ENCODE measurements at places on chromosomes 7 and 10. TPM values are rescaled to one million over a fixed set of nuclear protein-coding genes. Genes with fewer than 3 reads are reported as not detected.

The VWDE gene
- total RNA-seq, result 3.1 TPM

The PLEKHS1 gene
- not detected for total RNA-seq

The ECHDC3 gene
- 10.3 TPM for total RNA-seq

The CTAGE4 gene
- 0.14 TPM for total RNA-seq

The SVIL gene
- 93.0 TPM for total RNA-seq

The CTAGE8 gene
- 7.2 TPM for total RNA-seq

The FAM131B gene
- 0.34 TPM for total RNA-seq

The PPP1R9A gene
- total RNA-seq, result 0.34 TPM

The GIMAP1 gene
- not detected for total RNA-seq

The OR2A12 gene
- total RNA-seq, result not detected

The AGR3 gene
- not detected for total RNA-seq

The ATRNL1 gene
- under 0.01 TPM for total RNA-seq

The KCNMA1 gene
- 6.5 TPM for total RNA-seq

The MRPS16 gene
- 83.7 TPM for total RNA-seq

The STEAP4 gene
- 2.4 TPM for total RNA-seq

The NKX1-2 gene
- total RNA-seq, result 1.4 TPM

The LIPM gene
- total RNA-seq, result 0.34 TPM

The ARHGEF35 gene
- 27.1 TPM for total RNA-seq
